ENCODE measurements at places on chromosomes 6 and 20.

- no peak for DNase-seq
Measured at GRCh38 chr20:30921286-30922071, 336.0 kb upstream of the DEFB115 start.

GRCh38 chr6:37559501-37559900, 59.8 kb upstream of the CCDC167 start:
- DNase-seq, result no peak

GRCh38 chr6:51550243-51550642, 537.2 kb downstream of the PKHD1 start:
- no peak for DNase-seq

- no peak for DNase-seq
Measured at GRCh38 chr6:136737374-136737844, 54.9 kb downstream of the MAP3K5 start.

DNA sequence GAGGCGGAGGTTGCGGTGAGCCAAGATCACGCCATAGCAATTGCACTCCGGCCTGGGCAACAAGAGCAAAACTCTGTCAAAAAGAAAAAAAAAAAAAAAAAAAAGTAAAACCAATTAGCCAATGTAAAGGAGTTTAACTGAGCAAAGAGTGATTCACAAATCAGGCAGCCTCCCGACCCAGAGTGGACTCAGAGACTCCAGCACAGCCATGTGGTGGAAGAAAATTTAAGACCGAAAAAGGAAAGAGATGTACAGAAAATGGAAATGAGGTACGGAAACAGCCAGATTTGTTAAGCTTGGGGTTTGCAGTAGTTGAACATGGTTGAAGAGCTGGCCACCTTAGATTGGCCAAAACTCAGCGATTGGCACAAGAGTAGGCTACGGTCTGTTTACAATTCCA, 51.4 kb downstream of the ERMARD start:
- DNase-seq, result no peak

GRCh38 chr6:31892821-31893220, 4.7 kb downstream of the EHMT2 start:
- no peak for DNase-seq

GRCh38 chr6:118875672-118876071, 18.3 kb upstream of the ASF1A start:
- no peak for DNase-seq

GRCh38 chr6:45441851-45442453, 64.2 kb upstream of the SUPT3H start:
- no peak for DNase-seq

DNA sequence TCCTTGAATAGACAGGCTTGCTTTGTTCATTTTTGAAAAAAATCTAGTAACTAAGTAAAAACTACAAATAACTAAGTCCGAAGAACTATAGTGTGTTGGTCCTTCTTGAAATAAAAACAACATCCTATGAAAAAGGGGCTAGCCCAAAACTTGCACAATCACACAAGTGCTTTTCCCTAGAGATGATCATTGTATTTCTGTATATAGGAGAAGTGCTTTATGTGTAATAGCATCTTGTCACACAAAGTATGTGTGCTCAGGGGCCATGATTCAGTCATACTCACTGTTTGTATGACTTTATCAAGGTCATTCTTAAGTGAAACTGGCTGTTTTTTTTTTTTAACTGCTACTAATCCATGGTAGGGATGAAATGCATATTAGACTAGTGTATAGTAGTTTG, 179.8 kb downstream of the DTNBP1 start:
- DNase-seq, result peak; percentile 38

DNA sequence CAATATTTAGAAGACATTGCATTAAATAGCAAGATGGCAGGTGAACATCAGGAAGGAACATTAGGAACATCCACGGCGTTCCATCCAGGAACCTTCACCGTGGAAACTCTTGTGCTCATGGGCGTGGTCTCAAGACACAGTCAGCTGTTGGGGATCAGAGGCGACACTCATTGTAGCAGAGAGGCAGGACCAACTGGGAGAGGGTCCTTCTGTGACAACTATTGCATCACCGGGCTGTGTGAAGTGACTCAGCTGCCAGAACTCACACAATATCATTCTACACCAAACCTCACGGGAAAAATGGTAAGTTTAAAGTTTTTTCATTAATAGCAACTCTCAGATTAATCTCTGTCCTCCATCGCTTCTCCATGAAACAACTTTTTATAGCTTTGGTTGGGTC, 334.8 kb upstream of the SULF2 start:
- no peak for DNase-seq

GRCh38 chr6:105215506-105215905, 35.7 kb upstream of the POPDC3 start:
- DNase-seq, result no peak

- no peak for DNase-seq
Measured at GRCh38 chr6:117603821-117604220, 1.5 kb upstream of the GOPC start.

DNA sequence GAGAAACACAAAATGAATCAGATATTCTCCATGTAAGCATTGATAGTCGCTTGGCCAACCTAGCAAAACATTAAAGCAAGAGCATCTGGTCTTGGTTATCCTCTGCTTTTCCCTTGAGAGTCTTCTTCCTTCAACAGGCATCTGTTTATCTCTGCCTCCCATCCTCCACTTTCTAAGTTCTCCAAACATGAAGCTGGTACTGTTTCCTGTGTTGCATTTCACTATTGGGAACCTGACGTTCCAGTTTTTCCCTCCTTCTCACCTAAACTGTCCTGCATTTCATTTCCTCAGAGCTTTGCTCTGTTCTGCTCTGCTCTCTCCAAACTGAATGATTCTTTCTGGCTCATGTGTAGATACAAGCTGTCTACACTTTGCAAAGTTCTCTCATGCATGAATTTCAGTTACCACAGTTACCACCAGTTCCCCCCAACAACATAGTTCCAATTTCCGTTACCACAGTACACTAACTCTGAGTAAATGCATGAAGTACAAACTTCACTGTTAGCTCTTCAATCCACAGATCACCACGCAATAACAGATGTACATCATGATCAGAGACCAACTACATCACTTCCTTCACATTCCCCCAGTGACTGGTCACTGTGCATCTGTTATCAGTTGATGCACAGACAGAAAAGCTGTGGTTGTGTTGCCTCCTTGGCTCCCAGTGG, 86.7 kb upstream of the F13A1 start:
- no peak for DNase-seq

- DNase-seq, result no peak
Measured at GRCh38 chr20:51121901-51122412, 99.0 kb upstream of the KCNG1 start.

- DNase-seq, result peak; percentile 90
Measured at GRCh38 chr6:36028877-36029324, 1.3 kb downstream of the MAPK14 start.

GRCh38 chr6:12233693-12234571, 56.2 kb upstream of the EDN1 start:
- DNase-seq, result peak; percentile 65

- no peak for DNase-seq
Measured at GRCh38 chr6:170051229-170052172, 239.4 kb downstream of the DLL1 start.

- DNase-seq, result no peak
Measured at GRCh38 chr6:167671977-167672687, 154.6 kb upstream of the AFDN start.

DNA sequence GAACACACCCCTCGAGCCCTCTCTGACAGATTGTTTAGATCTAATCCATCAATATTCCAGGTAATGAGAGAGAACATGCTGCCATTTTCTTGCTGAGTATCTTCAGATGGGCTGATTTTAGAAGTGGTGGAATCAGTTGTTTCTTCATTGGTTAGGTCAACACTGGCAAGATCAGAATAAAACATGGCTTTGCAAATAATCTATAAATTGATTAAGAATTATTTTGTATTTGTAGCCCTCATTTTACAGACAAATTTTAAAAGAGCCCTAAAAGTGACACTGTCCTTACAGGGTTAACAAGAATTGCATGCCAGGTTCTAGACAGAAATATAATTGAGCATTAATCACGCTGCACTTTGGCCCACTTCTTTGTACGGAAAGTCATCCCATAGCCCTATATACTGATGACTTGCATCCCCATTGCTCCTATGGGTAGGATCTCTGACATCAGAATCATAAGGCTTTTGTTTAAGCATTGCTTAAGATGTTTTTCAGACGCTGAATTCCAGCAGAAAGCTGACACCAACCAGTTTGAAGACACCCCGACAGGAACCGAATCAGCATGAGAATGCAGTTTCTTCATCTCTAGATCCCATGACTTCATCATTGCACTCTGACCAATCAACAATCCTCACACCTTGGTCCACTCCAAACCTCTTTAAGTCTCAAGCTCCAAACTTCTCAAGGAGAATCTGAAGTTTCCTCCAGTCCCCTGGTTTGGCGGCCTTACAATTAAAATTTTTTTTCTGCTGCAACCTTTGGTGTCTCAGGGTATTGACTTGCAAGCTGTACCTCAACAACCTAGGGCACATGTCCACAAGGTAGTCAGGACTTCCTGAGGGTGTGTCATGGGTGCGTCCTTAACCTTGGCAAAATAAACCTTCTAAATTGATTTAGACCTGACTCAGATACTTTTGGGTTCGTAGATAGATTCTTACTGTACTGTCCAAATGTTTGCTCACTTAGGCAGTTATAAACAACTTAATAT, 7.8 kb downstream of the TDP2 start:
- DNase-seq, result peak; percentile 33

DNA sequence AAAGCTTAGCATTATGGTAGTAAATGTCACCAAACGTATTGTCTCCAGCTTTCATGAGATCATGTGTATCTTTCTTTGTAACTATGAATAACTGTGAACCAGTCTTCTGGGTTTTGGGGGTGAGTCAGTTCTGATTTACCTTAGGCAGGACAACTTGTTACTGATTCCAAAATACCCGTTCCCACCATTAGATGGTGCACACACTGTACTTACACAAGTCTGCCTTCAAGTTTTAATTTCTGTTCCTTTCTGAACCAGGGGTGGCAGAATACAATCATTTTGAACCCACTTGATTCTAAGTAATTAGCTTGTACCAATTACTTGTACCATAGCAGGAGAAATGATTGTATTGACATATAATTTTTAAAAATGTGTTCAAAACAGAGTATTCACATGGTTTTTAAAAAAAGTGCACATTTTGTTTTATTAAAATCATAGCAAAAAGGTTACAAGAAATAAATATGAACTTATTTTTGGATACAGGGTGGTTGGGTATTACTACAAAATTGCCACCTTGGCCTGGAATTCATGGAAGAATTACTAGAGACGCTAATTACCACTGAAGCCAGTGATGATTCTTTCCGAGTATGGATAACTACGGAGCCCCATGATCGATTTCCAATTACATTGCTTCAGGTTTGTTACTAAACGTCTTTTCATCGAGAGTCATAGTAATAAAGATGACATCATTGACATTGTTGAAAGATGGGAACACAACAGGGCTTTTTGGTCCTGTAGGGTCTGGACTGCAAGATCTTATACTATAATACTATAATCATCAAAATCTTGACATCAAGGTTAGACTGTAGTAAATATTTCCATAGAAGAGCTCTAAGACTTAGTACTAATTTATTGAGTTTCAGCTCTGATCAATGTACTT, 75.2 kb upstream of the GLP1R start:
- DNase-seq, result peak; percentile 92

GRCh38 chr6:72861935-72862432, 240.1 kb downstream of the KCNQ5 start:
- DNase-seq, result no peak

GRCh38 chr6:116165596-116165995, 39.7 kb upstream of the COL10A1 start:
- no peak for DNase-seq

DNA sequence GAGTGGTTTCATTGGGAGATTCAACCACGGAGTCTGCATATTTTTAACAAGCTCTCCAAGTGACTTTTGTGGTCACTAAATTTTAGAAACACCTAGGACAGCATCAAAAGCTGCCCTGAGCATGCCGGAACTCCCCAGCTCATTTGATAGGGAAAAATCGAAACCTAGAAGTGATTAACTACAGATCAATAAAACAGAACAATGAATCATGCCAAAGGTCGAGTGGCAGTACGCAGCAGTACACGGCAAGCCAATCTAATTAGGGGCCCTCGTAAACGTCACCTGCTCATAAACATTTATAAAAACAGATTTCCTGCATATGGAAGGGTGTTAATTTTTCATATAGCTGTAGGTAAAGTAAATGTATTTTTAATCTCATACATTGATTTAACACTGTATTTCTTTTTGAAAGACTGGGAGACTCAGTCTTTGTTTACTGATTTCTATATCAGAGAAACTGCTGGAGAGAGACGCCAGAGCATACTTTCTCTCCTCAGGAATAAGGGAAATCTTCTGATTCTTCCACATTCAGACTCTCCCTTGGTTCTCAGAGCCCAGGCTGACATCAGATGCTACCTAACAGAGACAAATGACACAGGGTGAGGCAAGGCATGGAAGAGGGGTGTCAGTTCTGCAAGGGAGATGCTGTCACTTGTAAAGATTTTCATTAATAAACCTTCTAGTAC, 232.5 kb downstream of the PTPRT start:
- DNase-seq, result no peak

GRCh38 chr6:32112431-32112980, 3.4 kb upstream of the TNXB start:
- no peak for DNase-seq

- no peak for DNase-seq
Measured at GRCh38 chr6:126664271-126664670, 324.4 kb downstream of the CENPW start.

GRCh38 chr6:130946076-130946475, 117.0 kb downstream of the EPB41L2 start:
- DNase-seq, result no peak

DNA sequence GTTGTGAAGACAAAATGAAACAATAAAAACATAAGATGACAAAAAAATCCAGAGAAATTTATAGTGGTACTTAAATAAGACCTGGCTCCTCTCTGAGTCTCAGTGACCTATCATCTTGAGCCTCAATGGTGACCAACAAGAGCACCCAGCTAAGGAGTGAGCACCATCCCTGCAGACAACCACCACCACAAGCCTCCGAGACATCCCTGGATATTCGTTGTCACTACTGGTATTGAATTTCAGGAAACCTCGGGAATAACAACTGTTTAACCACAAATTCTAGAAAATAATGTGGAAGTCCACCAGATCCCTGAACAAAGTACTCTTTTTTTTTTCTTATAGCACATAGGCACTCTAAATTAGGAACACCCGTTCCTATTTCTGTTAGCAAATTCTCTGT, 32.2 kb upstream of the ADGRF5 start:
- no peak for DNase-seq

DNA sequence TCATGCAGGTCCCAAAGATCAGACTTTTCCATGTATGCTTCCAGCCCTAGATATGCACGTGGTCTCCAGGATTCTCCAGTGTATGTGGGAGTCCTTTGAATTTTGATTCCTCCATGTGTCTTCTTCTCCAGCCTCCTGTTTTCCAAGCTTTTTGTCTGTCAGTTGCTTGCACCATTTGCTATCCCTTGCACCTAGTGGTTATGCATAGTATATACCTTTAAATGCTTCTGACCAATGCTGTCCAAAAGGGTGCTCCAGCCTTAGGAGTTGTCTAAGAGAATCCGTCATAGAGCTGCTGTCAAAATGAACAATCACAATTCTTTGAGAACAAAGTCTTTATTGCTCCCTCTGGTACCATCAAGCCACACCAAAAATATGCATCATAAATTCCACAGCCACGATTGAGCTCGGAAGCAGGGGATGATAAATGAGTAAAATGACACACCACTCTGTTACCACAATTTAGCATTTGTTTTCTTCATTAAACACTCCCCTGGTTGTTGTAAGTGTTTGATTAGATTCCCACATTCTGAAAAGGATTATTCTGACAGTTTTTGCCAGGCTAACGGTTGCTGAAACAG, 706.2 kb upstream of the GJE1 start:
- no peak for DNase-seq

GRCh38 chr6:112846681-112847080, 499.6 kb downstream of the RFPL4B start:
- DNase-seq, result no peak

Measured in RKO (cell line).